ENCODE measurements at places on chromosomes 11 and 22. TPM values are rescaled to one million over a fixed set of nuclear protein-coding genes. Genes with fewer than 3 reads are reported as not detected.

GRCh38 chr11:65401073-65401802, 14.8 kb downstream of the FRMD8 start:
- peaks cover 8% of the 10 kb centered on the region for H3K36me3 ChIP-seq
- no peaks in the 10 kb centered on the region for H3K27me3 ChIP-seq
- H3K4me3 ChIP-seq = no peak overlapping the region
- DNase-seq = no peak
- no peak overlapping the region for H3K27ac ChIP-seq

GRCh38 chr11:2750682-2751522, 51.1 kb upstream of the KCNQ1OT1 start:
- no peak for DNase-seq
- peaks cover 28% of the 10 kb centered on the region for H3K27me3 ChIP-seq
- no peak overlapping the region for H3K27ac ChIP-seq

- peaks cover 5% of the 10 kb centered on the region for H3K4me1 ChIP-seq
- H3K27me3 ChIP-seq = peaks cover 42% of the 10 kb centered on the region
- no peak for DNase-seq
Measured at GRCh38 chr11:128483211-128483788, 104.1 kb downstream of the ETS1 start.

DNA sequence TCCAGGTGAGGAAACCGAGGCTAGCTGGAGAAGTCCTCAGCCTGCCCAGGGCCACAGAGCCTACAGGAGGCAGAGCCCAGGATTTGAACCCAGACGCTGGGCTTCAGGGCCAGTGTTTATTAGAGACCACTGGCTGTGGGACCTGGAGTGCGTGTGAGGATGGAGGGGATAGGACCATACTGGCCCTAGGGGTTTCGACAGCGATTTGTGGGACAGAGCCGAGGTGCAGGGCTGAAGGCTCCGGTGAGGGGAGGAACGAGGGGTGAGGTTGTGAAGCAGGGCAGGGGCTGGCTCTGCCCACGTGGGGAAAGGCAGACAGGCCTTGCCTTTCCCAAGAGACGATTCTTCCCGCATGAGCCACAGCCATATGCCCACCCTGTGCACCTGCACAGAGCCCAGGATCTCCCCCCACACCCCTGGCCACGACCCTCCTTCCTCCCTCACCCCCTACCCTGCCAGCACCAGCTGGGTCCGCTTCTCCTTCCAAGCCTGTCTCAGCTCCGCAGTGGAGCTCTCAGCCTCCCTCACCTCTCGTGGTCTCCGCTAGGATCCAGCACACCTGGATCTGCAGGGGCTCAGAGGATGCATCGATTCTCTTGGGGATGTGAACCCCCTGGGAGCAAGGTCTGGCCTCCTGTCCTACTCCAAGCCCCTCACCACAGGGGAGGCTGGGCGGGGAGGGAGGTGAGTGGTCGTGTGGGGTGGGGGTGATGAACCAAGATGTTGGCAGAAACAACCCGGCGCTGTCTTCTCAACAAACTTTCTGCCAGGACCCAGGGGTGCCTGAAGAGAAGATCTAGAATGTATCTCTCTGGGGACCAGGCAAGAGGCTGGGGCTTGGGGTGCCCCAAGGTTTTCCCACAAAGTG, 58.4 kb downstream of the RTL6 start:
- peaks cover 2% of the 10 kb centered on the region for H3K4me1 ChIP-seq
- DNase-seq = no peak
- H3K36me3 ChIP-seq = no peaks in the 10 kb centered on the region

GRCh38 chr11:127506647-127507046, 506.1 kb upstream of the KIRREL3 start:
- no peaks in the 10 kb centered on the region for H3K36me3 ChIP-seq
- H3K4me3 ChIP-seq = no peak overlapping the region
- peaks cover 2% of the 10 kb centered on the region for H3K27me3 ChIP-seq
- peaks cover 2% of the 10 kb centered on the region for H3K4me1 ChIP-seq

GRCh38 chr11:134229126-134229790, 4.8 kb downstream of the VPS26B start:
- no peak for DNase-seq
- no peaks in the 10 kb centered on the region for H3K27me3 ChIP-seq
- H3K27ac ChIP-seq = no peak overlapping the region
- H3K4me1 ChIP-seq = peaks cover 8% of the 10 kb centered on the region
- H3K4me3 ChIP-seq = no peak overlapping the region

DNA sequence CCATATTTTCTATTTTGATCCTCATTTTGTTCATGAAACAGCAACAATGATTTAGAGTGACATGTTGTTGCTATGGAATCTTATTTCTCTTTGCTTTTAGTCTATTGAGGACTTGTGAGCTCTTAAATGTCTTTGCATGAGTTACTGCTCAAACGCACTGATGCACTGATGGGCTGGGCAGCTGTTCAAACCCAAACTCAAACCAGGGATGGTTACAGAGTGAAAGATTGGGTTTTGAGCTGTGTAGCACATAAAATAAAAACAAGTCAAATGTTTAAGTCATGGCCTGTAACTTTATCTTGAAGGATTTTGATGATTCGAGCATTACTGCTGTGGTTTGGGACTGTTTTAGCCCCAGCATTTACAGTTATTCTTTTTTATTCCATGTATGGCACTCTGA, 20.1 kb upstream of the NCAM1 start:
- no peak for DNase-seq
- no peak overlapping the region for H3K27ac ChIP-seq
- no peaks in the 10 kb centered on the region for H3K36me3 ChIP-seq
- H3K4me1 ChIP-seq = no peaks in the 10 kb centered on the region

DNA sequence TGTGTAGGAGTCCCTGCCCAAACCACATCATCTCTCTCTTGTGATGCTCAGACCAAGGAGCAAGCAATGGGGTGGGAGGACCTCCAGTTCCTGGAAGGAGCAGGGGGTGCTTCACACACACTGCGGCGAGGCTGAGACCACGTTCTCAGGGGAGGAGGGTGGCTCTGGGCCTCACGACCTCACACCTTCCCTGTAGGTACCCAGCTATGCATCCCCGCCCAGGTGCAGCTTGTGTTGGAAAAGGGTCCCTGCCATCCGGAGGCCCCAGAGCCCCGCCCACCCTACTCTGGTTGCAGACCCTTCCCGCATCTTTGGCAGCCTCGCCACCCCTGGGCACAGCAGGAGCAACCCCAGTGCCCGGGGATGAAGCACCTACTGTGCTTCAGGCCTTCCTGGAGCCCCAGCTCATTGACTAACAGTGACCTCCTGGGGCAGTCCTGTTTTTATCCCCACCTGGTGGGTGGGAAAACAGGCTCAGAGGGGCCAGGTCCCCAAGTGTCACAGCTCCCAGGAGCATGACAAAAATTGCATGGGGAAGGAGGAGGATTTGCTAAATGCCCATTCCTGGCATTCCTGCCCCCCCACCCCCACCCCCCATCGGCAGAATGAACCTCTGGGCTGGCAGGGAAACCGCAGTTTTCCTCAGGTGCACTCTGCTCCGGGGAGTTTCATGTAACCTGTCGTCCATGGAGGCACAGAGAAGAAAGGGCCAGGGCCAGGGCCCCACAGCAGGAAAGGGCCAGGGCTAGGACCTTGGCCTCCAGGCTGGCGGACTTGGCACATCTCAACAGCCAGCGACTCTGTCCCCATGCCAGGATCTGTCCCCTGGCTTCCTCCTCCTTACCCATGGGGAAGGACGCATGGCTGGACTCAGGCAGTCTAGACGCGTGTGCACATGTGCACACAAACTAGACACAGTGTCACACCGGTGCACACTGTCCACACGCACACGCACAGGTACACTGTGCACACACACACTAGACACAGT, 81.0 kb downstream of the IGLL1 start:
- no peaks in the 10 kb centered on the region for H3K4me1 ChIP-seq
- H3K4me3 ChIP-seq = no peak overlapping the region
- peaks cover 5% of the 10 kb centered on the region for H3K27me3 ChIP-seq
- H3K36me3 ChIP-seq = no peaks in the 10 kb centered on the region
- H3K27ac ChIP-seq = no peak overlapping the region

Gene SPI1
- not detected for total RNA-seq

Gene LIF
- total RNA-seq = 2.3 TPM

Data from progenitor cell of endocrine pancreas (in vitro differentiated cells).